ENCODE measurements at places on chromosomes 5 and 9.

DNA sequence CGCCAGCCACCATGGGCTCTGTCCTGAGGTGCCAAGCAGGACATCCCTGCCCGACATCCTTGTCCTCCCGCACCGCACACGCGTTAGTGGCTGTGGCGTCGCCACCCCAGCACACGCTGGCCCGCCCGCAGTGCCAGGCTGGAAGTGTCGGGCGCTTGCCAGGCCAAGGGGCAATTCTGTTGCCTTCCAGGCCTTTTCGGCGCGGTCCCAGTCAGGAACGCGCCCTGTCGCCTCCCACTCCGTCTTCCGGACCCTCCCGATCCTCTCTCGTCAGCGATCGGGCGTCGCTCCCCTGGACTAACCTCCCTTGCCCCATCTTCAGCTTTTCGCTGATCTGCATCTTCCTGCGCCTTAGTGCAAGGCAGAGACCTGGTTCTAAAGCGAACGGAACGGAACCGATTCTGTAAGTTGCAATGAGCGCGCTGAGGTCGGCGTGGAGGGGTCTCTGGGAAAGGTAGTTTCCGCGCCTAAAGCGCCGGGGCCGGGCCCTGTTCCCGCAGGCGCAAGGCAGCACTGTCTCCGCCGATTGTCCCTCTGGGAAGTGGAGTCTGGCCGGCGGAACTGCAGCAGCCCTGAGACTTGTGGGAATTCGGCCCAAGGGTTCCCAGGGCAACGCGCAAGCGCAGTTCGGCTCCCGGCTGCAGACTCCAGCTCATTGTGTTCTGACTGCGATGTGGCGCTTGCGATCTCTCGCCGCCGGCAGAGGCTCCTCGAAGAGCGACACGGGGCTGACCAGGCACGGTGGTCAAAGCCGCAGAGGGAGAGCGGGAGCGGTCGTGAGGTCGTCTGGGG, at the start of gene ZNF454:
Gene ZNF454 (plus strand): TSS at position 630 of the 792 bp plus-strand sequence. CDS start 1,594 bp downstream, outside the sequence.
- no peak for DNase-seq

- no peak for DNase-seq
Observed at GRCh38 chr5:61275841-61276240, 56.2 kb upstream of the ZSWIM6 start.

DNA sequence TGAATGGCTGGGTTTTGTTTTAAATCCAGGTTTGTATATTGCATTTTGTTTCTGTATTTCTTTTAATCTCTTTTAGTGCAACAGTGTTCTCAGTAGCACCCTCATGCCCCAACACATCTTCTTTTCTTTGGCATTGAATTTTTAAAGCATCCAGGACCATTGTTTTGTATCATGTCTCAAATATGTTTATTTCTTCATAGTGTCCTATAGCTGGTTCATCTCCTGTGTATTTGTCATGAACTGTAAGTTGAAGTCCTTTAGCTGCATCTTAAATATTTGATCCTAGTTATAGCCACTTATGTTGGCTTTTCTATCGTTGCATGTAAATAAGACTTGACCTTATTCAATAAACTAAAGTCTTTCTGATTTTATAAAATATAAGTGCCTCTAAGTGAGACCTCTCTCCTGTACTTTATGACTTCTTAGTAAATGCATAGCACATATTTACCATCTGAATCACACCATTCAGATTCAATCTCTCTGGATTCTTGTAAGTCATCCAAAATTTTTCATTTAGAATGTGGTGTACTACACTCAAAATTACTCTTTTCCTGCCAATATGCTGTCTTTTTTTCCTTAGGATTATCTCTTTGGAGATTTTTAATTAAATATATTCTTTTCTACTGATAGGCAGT, 21.0 kb upstream of the ERCC6L2 start:
- no peak for DNase-seq

DNA sequence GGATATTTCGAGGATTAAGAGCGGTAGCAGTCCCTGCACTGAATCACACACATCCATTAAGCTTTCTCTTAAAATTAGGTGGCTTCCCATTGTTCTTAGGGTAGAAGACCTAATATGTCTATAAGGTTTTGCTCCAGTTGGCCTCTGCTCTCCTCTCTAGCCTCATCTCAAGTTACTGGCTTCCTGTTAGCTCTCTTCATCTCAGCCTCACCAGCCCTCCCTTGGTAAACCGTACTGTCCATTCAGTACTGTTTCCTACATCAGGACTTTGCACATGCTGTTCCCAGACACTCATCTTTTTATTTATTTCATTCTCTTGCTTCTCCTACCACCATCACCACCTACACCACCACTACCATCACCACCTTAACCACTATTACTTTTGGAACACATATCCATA, 428.6 kb downstream of the PDE4D start:
- DNase-seq = no peak

- no peak for DNase-seq
Observed at GRCh38 chr5:11072076-11072475, 311.0 kb upstream of the DAP start.

DNA sequence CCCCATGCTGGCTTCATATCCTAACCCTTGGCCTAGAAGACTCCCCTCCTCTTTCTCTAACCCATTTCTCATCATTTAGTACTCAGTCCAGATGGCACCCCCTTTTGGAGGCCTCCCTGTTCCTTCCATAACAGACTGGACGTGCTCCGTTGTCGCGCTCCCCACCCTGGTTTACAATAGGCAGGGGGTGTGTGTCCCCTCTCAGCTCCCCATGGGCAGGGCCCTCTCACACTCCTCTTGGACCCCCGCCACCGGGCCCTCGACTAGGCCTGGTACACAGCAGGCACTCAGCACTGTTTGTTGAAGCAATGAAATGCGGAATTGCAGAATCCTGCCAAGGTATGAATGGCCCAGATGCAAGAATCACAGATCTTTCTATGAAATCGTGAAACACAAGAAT, 227.4 kb downstream of the FSTL4 start:
- DNase-seq = no peak

DNA sequence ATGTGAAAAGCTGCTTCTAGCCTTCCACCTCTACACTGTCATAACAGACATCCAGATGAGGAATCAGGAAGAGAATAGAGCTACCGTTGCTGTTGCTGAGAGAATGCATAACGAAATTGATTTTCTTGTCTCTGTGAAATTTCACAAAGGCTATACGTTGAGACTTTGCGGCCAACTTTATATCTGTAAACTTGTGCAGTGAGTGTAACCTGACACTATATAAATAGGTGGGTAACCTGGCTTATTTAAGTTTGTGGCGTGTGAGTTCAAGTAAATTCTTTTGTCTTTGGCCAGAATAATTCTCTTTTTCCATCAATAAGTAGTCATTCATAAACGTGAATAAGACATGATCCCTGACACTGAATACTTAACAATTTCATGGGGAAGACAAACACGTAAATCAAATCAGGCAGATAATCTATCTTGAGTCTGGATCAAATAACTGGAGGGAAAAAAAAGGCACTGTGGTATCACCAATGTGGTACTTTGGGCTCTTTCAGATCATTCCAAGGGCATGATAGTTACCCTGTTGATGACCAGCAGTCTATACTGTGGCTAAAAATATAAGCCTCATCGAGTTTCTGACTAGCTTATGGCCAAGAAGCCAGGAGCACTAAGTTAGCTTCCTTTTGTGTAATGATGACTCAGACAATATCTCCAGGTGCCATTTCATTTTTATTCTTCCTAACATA, 98.2 kb upstream of the RASA1 start:
- no peak for DNase-seq

GRCh38 chr5:78300464-78301045, 6.1 kb upstream of the AP3B1 start:
- no peak for DNase-seq

GRCh38 chr9:130276121-130276520, 10.6 kb downstream of the HMCN2 start:
- no peak for DNase-seq

GRCh38 chr5:43061352-43062075, 21.4 kb upstream of the ANXA2R start:
- no peak for DNase-seq

- no peak for DNase-seq
Observed at GRCh38 chr9:5321058-5321457, 16.5 kb upstream of the RLN2 start.

DNA sequence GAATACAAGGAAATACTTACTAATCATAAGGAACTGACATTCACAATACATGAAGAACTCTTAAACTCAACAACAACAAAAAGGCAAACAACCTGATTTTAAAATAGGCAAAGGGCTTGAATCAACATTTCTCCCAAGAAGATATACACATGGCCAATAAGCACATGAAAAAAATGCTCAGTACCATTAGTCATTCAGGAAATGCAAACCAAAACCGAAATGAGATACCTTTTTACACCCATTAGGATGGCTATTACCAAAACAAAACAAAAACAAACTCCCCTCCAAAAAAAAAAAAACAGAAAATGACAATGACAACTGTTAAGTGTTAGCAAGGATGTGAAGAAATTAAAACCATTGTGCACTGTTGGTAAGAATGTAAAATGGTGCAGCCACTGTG, 104.1 kb upstream of the ZNF462 start:
- no peak for DNase-seq

- DNase-seq = no peak
Observed at GRCh38 chr9:19186232-19186631, 44.3 kb upstream of the DENND4C start.

GRCh38 chr5:109700516-109701153, 10.9 kb downstream of the MAN2A1 start:
- no peak for DNase-seq

DNA sequence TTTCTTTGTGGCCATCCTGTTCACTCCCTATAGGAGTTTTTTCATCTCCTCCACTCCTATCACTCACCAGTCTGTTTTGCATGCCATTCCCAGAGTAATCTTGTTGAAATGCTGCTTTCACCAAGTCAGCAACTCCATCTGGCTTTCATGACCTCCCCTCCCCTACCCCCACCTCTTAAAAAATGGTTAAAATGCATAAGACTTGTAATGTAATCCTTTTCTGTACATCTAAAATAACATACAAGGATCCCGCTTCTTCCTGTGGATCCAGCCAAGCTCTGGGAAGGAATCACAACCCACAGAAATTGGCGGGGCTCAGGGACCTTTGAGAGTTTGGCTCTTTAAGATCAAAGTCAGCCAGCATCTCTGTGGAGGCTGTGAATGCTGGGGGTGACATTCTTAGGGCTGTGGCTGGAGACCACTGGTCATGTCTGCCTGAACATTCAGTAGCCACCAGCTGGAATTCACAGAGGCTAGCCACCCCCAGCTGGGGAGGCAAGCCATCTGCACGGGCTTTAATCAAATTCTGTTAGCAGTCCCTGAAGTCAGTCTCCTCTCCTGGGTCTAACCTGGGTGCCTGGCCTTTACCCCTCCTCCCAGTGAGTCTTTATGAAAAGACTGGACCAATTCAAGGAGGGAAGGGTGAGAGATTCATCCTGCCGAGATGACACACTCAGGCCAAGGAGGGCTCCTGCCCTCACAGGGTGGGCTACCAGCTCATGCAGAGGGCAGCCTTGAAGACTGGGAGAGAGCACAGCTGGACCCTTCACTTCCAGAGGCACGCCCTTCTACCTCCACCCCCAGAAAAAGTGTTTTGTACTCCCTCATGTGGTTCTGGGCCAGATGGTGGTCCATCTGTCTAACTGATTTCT, 132.9 kb downstream of the LIFR start:
- DNase-seq = no peak

GRCh38 chr5:76794871-76795270, 24.0 kb upstream of the F2RL1 start:
- DNase-seq = no peak

GRCh38 chr9:94677929-94678328, 38.6 kb upstream of the FBP1 start:
- no peak for DNase-seq

DNA sequence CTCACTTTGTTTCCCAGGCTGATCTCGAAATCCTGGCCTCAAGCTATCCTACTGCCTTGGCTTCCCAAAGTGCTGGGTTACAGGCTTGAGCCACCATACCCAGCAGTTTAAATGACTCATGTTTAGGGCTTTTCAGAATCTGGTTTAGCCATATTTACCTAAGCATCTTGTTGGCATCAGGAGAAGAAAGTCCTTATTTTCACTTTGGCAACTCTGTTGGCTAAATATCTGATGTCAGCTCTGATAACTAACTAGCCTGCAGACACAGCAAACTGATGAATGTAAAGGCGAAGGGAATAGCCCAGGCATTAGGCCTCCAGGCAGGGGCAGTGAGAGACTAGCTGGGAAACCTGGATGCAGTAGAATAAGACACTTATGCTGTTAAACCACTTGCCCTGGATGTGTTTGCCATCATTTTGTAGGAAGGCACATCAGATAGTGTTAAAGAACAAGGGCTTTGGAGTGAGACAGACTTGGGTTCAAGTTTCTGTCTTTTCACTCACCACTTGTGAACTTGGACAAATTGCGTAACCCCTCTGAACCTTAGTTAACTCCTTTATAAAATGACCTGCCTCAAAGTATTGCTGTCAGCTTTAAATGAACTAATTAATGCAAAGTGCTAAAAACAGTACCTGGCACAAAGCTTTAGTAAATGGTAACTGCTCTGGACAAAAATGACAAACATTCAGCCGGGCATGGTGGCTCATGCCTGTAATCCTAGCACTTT, 34.7 kb upstream of the GARNL3 start:
- DNase-seq = no peak

GRCh38 chr9:104177676-104178075, 83.6 kb downstream of the SMC2 start:
- DNase-seq = no peak

All from stimulated activated CD8-positive, alpha-beta memory T cell treated with anti-CD3 and anti-CD28 coated beads, Interleukin-4, amount 100 ng/mL, for 1 hour (primary cell).